Upper lobe of left lung (tissue), 6 donors: ENCODE measurements at places on chromosomes 6 and 20. TPM values are rescaled to one million over a fixed set of nuclear protein-coding genes. Genes with fewer than 3 reads are reported as not detected.

DSP gene
- 35.4 TPM for total RNA-seq

SIGLEC1 gene
- total RNA-seq: 14.4 TPM

TBC1D20 gene
- 36.1 TPM for total RNA-seq

APOM gene
- total RNA-seq: 0.89 TPM

GTF3C6 gene
- 40.7 TPM for total RNA-seq

WFDC2 gene
- 163 TPM for total RNA-seq

SIRPB1 gene
- total RNA-seq: 15.7 TPM

PLEKHG1 gene
- total RNA-seq: 25.1 TPM

RAET1G gene
- total RNA-seq: 0.67 TPM

HSPA1B gene
- total RNA-seq: 92.2 TPM

RPS6KA2 gene
- total RNA-seq: 166 TPM

TBXT gene
- total RNA-seq: not detected

FRK gene
- total RNA-seq: 7.6 TPM

BFSP1 gene
- 1.9 TPM for total RNA-seq

OVOL2 gene
- 26.2 TPM for total RNA-seq

BEND6 gene
- not detected for total RNA-seq

ANKEF1 gene
- total RNA-seq: 3.4 TPM

POPDC3 gene
- total RNA-seq: 0.57 TPM

ADGRF5 gene
- 273 TPM for total RNA-seq

BMP5 gene
- total RNA-seq: 6.6 TPM

CLPSL2 gene
- not detected for total RNA-seq

RAB44 gene
- total RNA-seq: 1.3 TPM
